Activated naive CD4-positive, alpha-beta T cell (primary cell): ENCODE measurements at places on chromosomes 1 and 21.

GRCh38 chr1:58248791-58249190 is 297.7 kb downstream of the OMA1 start:
- no peak for DNase-seq

- DNase-seq = no peak
Observed at GRCh38 chr1:12464045-12464461, 154.0 kb downstream of the DHRS3 start.

DNA sequence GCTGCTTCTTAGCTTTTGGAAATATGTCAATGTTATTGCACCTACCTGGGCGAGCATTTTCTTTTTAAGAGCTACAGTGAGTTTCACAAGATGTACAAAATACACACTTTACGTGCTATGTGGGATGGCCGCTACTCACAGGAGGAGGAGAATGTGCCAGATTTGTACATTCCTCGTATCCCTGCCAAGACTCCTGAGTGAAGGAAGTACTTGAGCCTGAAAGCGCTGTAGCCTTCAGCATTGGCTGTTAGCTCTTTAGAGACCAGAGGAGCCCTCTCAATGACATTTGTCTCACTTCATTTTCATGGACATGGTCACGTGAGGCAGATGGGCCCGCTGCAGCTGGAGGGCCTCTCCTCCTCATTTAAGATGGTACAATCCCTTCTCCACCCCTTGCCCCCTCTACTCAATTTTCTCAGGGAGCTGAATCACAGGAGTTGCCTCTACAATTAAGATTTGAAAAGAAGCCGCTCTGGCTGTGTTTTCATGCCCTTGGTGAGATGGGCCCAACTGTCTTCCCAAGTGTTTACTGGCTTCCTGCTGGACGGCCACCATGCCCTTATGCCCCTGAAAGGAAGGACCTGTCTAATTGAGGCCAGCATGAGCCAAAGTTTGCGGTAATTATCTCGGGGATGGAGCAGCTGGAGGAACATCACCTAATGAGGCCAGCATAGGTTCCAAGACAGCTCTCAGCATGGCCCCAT is 442.6 kb downstream of the PRDM2 start:
- no peak for DNase-seq

DNA sequence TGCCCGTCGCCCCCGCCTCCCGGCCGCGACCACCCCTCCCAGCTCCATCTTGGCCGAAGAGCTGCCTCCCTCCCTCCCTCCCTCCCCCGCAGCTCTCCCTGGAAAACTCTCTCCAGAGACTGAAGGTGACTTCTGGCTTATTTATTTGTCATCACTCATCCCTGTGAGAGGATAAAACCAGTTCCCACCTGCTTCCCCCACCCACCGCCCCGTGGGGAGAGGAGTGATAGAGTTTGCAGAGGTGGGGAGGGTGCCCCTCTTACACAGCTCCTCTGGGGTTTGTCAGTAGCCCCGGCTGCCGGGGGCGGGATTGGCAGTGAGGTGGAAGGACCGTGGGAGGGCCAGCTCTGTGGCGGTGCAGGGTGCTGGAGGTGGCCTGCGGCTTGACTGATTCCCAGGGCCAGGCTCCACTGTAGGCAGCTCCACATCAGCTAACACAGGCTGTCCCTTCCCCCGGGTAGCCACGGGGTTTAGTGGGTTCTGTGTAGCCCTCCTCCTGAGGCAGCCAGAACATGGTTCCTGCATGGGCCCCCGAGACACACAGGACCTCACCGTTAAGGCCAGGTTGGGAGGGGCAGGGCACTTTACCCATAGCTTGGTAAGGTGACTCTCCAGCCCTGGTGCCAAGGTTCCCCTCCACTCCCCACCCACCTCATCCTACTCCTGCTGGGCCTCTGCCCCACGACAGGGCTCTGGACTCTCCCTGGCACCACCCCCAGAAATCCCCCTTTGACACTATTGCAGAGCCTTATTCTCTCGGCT is 62.2 kb downstream of the ELK4 start:
- no peak for DNase-seq

DNA sequence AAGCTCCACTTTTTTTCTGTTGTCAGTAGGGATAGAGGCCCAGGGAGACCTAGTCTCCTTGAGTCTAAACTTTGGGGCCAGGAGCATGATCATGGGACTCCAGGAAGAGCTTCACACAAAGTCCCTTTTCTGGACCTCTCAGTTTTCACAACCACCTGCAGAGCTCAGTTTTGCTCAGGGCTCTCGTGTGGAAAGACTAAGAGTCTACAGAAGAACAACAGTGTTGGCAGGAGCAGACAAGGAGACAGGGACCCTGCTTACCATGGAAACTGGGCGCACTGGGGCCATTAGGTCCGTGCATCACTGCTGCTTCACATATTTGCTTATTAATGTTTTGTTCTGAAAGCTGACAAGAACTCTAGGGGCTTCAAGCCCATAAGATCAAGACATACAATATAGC is 63.9 kb upstream of the HSD17B7 start:
- no peak for DNase-seq

- no peak for DNase-seq
Observed at GRCh38 chr1:113088972-113089371, 16.0 kb downstream of the LRIG2 start.

GRCh38 chr1:181152892-181153633 is 64.6 kb downstream of the IER5 start:
- no peak for DNase-seq

- no peak for DNase-seq
Observed at GRCh38 chr1:204709960-204710912, 24.7 kb upstream of the LRRN2 start.

DNA sequence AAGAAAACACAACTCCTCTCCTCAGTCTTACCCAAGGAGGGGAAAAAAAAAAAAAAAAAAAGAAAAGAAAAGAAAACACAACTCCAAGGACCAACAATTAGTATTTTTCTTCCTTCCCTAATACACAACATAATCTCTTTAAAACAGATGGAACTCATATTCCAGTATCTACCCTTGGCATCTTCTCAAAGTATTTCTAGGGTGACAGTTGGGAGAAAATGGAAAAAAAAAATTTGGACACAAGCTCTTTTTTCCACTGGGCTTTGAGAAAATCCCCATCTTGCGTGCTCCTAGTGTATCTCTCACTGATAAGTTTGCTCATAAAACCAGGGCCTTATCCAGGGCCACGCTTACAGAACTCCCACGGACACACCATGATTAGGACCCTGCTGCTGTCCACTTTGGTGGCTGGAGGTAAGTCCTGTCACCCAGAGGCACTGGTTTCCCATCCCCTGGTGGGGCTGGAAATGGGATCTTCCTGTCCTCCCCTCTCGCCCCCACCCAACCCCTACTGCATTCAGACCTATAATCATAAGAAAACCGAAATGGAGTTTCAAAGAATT is at the start of gene CELA2B:
Gene CELA2B (plus strand): TSS at position 353 of the 563 bp plus-strand sequence. CDS start 22 bp downstream, at position 375.
- DNase-seq = no peak

DNA sequence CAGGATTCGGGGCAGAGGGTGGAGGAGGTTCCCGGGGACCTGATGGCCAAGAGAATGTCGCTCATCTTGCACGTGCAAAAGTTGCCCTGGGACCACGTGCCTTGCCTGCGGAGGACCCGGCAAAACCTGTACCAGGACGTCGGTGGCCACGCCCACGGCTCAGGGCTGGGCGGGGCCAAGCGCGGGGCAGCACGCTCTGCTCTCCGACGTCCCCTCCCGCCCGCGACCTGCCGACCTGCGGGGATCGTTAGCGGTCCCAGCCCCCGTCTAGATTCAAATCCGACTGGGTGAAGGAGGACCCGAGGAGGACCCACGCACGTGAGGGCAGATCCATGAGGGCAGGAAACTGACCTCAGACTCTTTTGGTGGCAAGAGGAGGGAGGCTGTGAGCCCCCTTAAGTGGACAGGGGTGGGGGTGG is at the start of gene C1orf167:
Gene C1orf167 (plus strand): TSS at position 206 of the 419 bp plus-strand sequence. CDS start 2,208 bp downstream, outside the sequence.
- DNase-seq = no peak

DNA sequence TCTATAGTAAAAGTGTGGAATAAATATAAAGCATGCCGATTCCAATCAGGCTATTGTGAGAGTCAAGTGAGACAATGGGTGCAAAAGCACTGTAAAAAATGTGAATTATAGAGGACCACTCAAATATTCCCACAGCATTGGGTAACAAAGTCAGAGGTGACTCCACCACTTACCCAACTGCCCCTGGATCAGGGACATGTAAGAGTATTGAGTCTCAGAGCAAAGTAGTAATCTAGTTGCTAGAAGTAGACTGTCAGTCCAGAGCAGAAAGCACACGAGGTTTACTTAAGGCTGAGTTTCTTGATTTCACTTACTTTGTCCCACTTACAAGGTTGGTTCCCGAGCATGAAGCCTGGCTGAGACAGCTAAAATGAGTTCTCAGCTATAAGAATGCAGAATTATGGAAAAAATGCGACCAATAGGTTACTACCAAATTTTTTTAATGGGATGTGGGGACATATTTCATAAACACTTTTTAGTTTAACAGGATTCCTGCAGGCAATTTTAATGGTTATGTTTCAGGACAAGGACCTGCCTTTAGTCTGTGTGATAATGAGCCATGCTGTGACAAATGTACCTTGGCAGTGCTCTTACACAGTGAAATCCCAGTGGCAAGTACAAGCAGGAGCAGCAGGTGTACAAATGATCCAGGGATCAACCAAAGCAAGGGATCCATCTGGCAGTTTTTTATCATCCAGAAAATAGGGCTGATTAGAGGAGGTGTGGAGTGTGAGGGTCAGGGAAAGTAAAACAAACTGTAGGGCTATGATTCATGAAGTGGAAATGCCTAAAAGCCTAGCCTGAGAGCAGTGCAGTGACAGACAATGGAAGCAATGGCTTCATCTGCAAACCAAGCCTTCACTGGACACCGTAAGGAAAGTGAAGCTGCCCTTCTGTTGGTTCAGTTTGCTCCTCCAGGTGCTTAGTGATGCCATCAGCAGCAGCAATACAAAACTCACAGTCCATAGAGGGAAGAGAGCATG is 156.2 kb upstream of the SPAG17 start:
- no peak for DNase-seq

DNA sequence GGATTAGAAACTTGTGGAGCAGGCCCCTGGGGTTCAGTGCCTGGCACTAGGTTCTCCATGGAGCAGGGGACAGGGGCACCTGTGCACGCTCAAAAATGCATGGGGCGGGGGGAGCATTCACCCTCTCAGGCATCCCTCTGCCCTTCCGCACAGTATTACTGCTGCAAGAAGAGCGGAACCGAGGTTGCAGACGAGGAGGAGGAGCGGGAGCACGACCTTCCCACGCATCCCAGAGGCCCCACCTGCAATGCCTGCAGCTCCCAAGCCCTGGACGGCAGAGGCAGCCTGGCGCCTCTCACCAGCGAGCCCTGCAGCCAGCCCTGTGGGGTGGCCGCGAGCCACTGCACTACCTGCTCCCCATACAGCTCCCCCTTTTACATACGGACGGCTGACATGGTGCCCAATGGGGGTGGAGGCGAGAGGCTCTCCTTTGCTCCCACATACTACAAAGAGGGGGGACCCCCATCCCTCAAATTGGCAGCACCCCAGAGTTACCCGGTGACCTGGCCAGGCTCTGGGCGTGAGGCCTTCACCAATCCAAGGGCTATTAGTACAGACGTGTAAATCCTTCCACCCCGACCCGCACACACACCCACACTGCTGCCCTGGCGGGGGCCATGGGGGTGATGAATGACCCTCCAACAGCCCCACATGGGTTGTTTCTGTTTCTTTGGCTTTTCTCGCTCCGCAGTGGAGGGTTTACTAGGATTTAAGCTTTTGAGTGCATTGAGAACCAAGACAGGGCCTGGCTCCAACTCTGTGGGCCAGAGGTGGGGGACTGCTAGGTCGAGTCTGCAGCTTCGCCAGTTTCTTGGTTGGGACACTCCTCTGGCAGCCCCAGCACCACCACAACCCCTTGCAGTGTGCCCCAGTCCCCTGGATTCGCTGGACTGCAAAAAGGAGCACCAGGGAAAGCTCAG is 63.7 kb downstream of the TOR1AIP2 start:
- no peak for DNase-seq

GRCh38 chr1:167455786-167456446 is 62.4 kb downstream of the CD247 start:
- DNase-seq = peak; percentile 51

DNA sequence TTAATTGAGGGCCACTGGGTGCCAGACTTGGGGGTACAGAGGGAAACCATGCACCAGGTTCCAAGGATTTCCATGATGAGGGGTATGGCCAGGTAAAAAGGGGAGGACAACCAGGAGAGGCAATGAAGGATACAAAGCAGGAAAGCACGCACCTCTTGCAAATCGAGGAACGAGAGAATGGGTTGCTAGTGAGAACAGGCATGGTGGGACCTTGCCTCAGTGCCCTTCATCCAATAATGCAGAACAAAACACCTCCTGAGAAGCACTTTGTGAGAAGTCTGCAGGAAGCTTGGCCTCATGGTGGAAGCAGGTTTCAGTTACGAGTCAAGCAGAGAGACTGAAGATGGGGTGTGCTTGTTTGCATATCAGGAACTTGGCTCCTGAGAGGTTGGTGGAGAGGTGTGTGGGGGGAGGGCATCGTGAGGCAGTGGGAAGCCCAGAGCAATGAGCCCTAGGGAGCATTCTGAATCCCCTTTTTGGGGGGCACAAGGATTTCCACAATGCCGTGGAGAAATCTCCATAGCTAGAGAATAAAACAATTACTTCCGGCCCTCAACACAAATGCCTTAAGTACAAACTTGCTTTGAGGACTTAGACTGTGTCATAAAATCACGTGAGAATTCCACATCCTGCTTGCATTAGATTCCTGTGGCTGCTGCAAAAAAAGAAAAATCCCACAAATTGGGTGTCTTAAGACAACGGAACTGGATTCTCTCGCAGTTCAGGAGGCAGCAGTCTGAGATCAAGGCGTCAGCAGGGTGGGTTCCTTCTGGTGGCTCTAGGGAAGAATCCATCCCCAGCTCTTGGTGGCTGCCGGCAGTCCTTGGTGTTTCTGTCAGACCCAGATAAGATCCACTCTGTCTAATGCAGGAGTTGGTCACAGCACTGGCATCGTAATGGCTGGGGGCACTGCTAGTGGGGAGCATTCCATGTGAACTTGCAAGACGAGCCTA is 54.9 kb upstream of the BACE2 start:
- DNase-seq = no peak

- DNase-seq = no peak
Observed at GRCh38 chr1:151843398-151843797, 3.8 kb upstream of the C2CD4D start.

DNA sequence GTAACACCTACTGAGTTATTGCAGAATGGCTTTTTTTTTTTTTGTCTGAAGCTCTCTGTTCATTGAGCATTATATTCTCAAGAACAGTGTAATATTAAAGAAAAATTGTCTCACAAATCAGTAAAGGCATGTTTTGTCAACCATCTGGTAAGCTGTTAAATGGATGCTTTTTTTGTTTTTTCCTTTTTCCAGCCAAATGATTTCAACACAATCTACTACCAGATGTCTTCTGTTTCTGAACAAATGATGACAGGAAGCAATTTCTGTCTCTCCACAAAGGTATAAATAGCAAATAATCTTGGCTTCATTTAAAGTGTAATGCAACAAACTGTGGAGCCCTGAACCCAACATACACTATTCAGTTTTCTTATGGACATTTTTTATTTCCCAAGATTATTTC is 78.6 kb upstream of the RGS2 start:
- DNase-seq = no peak

- DNase-seq = no peak
Observed at GRCh38 chr1:222905151-222905550, 90.3 kb downstream of the DISP1 start.

DNA sequence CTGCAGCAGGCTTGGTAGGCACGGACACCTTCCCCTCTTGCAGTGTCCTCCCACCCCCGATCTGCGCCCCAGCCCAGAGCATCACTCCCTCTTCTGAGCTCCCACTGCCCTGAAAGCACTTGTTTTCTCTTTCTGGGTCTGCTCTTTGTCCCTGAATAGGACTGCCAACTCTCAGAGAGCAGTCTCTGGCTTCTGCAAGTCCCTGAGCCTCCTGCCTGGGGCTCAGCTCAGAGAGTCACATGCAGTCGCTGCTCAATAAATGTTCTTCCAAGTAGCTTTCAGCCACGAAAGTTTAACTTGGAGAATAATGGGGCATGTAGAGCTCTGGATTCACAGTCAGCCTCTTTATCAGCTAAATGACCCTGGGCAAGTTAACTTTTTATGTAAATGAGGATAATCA is 205.6 kb downstream of the HIVEP3 start:
- DNase-seq = no peak
